ENCODE measurements at places on chromosomes 7 and 10. TPM values are rescaled to one million over a fixed set of nuclear protein-coding genes. Genes with fewer than 3 reads are reported as not detected.

The PRPS1L1 gene
- total RNA-seq: not detected

The PRF1 gene
- total RNA-seq: 1.2 TPM

The GNA12 gene
- total RNA-seq: 33.7 TPM

The WDFY4 gene
- 1.6 TPM for total RNA-seq

The IFIT1B gene
- 0.92 TPM for total RNA-seq

The NOD1 gene
- total RNA-seq: 2.5 TPM

The PLAC9 gene
- 1.4 TPM for total RNA-seq

The CRTAC1 gene
- total RNA-seq: 55.8 TPM

The LAMB4 gene
- 0.92 TPM for total RNA-seq

The SERPINE1 gene
- 0.23 TPM for total RNA-seq

The SEMA3E gene
- 12.2 TPM for total RNA-seq

The CHST12 gene
- 3.5 TPM for total RNA-seq

The NDUFB8 gene
- 155 TPM for total RNA-seq

The VAX1 gene
- 4.6 TPM for total RNA-seq

The GBX1 gene
- total RNA-seq: 1.6 TPM

The AQP1 gene
- total RNA-seq: 7.6 TPM

The CALHM3 gene
- total RNA-seq: not detected

The BHLHA15 gene
- total RNA-seq: 9.5 TPM

The WNT16 gene
- 0.69 TPM for total RNA-seq

The ATE1 gene
- 87.4 TPM for total RNA-seq

The HOXA9 gene
- not detected for total RNA-seq

The AKR1D1 gene
- total RNA-seq: not detected

The IGFBP1 gene
- total RNA-seq: 0.23 TPM

The LLCFC1 gene
- not detected for total RNA-seq

The PAX4 gene
- total RNA-seq: not detected

The CRYGN gene
- not detected for total RNA-seq

The ABCB4 gene
- 2.3 TPM for total RNA-seq

The COL28A1 gene
- 1.4 TPM for total RNA-seq

The NODAL gene
- total RNA-seq: 3.5 TPM

The NKX2-3 gene
- not detected for total RNA-seq

The GNAT3 gene
- not detected for total RNA-seq

The CDC14C gene
- not detected for total RNA-seq

The GIMAP7 gene
- total RNA-seq: 3.7 TPM

The TMEM184A gene
- under 0.01 TPM for total RNA-seq

The MAGI2 gene
- 118 TPM for total RNA-seq

The TMEM225B gene
- 0.23 TPM for total RNA-seq

The MRC1 gene
- total RNA-seq: 3.0 TPM

The TFEC gene
- total RNA-seq: 2.1 TPM

The PNLIPRP3 gene
- total RNA-seq: not detected

The PRKCQ gene
- 5.3 TPM for total RNA-seq

The CYP2C9 gene
- total RNA-seq: not detected

The TSPAN15 gene
- 10.6 TPM for total RNA-seq

The CFAP46 gene
- total RNA-seq: 9.2 TPM

The CPN1 gene
- not detected for total RNA-seq

The CALHM1 gene
- total RNA-seq: 0.23 TPM

The SLC26A3 gene
- not detected for total RNA-seq

The JAKMIP3 gene
- 7.6 TPM for total RNA-seq

The SVOPL gene
- total RNA-seq: 3.0 TPM

The CYP2C19 gene
- not detected for total RNA-seq

The MGAM2 gene
- 0.23 TPM for total RNA-seq

The AKR1C1 gene
- 29.1 TPM for total RNA-seq

Measured in diencephalon (tissue), 1 donor.